ENCODE measurements at places on chromosomes 13 and 19. TPM values are rescaled to one million over a fixed set of nuclear protein-coding genes. Genes with fewer than 3 reads are reported as not detected.

Gene DCT
- total RNA-seq = not detected

- H3K4me3 ChIP-seq = no peak overlapping the region
- H3K36me3 ChIP-seq = no peaks in the 10 kb centered on the region
- H3K27ac ChIP-seq = no peak overlapping the region
- no peaks in the 10 kb centered on the region for H3K4me1 ChIP-seq
- DNase-seq = no peak
These were observed 56.6 kb upstream of the ANKRD10 start for GRCh38 chr13:110971486-110971885.

GRCh38 chr19:42155796-42156195, 23.6 kb upstream of the POU2F2 start:
- peaks cover 46% of the 10 kb centered on the region for H3K27me3 ChIP-seq
- no peak overlapping the region for H3K4me3 ChIP-seq
- H3K36me3 ChIP-seq = no peaks in the 10 kb centered on the region
- no peak for DNase-seq

- no peak overlapping the region for H3K27ac ChIP-seq
- H3K36me3 ChIP-seq = no peaks in the 10 kb centered on the region
- H3K4me1 ChIP-seq = peaks cover 7% of the 10 kb centered on the region
These were observed 12.5 kb downstream of the CRTC1 start for GRCh38 chr19:18696023-18696422.

GRCh38 chr19:3699741-3700241, 477 bp downstream of the PIP5K1C start:
- H3K27me3 ChIP-seq = no peaks in the 10 kb centered on the region
- peaks cover 13% of the 10 kb centered on the region for H3K4me1 ChIP-seq
- no peak for DNase-seq

- no peak overlapping the region for H3K4me3 ChIP-seq
- H3K36me3 ChIP-seq = no peaks in the 10 kb centered on the region
- no peak for DNase-seq
- no peaks in the 10 kb centered on the region for H3K4me1 ChIP-seq
- no peaks in the 10 kb centered on the region for H3K27me3 ChIP-seq
- no peak overlapping the region for H3K27ac ChIP-seq
These were observed 22.7 kb upstream of the MAB21L1 start for GRCh38 chr13:35499196-35499662.

DNA sequence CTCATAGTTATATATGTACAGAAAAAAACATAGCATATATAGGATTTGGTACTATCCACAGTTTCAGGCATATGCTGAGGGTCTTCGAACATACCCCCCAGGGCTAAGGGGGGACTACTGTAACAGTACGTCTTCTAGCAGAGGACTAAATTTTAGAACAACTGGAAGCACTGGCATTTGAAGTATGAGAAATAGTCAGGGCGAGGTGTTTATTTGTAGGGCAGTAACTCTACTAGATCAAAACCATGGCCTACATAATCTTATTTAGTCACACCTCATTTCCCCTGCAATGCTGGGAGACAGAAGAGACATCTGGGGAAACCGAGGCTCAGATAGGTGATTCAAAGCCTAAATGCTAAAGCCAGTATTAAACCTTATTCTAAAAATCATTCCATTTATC, 245.6 kb downstream of the DCT start:
- no peak overlapping the region for H3K4me3 ChIP-seq
- no peak overlapping the region for H3K27ac ChIP-seq
- H3K4me1 ChIP-seq = peaks cover 7% of the 10 kb centered on the region
- no peaks in the 10 kb centered on the region for H3K36me3 ChIP-seq
- DNase-seq = no peak

Data from hepatocyte (in vitro differentiated cells).